ENCODE measurements at places on chromosomes 4 and X.
A peak's percentile ranks its signal among the peaks of the same experiment; 100 is the strongest.

DNA sequence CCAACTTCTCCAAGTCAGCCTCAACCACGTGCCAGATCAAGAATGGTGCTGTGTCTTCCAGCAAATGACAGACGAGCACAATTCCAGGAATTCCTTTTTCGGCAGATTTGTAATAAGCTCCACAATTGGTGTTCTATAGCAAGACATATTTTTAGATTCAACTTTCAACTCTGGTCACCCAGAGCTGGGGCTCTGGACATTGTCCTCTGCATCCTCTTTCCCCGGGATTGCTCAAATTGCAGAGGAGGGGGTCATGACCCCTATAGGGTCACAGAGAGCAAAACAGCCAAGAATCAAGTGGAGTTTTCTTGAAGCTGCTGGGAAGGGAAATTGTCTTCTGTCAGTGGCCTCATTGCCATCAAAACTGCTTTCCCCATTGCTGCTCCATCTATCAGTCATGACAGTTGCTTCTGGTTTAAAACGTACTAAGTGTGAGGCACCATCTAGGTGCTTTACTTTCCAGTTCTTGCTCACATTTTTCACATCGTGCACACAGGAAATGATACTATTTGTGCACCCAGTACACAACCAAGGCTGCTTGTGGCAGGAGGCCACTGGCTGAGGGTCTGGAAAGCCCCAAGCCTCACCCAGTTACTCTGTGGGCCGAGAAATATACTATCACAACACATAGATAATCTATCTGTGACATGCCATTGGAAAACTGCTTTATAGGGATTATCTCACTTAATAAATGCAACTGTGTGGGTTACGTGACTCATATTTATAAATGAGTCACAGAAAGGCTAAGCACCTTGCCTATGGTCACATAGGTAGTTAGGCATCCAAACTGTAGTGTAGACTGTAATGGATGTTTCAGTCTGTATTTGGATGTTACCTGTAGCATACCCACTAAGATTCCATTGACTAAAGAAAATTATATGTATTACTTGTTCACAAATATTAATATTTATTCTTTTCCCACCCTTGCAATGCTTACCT is 91.7 kb upstream of the PHOX2B start:
- DNase-seq, result no peak

- no peak for DNase-seq
Observed at GRCh38 chr4:148634476-148634875, 192.3 kb upstream of the NR3C2 start.

- no peak for DNase-seq
Observed at GRCh38 chrX:11431786-11432185, 138.6 kb downstream of the AMELX start.

- no peak for DNase-seq
Observed at GRCh38 chr4:41111791-41112190, 102.6 kb downstream of the APBB2 start.

- no peak for DNase-seq
Observed at GRCh38 chr4:174457468-174457867, 64.8 kb downstream of the HPGD start.

DNA sequence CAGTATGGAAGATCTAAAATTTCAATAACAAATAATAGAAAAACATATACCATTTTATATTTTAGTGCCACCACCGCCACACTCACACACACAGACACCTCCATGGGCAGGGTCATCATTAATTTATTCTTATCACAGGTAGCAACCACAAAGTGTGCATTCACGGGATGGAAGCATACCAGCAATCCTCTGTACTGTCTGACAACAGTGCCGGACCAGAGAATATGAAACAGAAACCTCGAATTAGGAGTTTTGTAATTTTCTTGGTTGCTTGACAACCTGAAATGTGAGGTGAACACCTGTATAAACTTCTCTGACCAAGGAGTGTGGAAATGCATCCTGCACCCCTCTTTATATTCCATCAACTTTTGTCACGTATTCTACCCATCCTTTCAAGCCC is 213.9 kb upstream of the KCNIP4 start:
- no peak for DNase-seq

DNA sequence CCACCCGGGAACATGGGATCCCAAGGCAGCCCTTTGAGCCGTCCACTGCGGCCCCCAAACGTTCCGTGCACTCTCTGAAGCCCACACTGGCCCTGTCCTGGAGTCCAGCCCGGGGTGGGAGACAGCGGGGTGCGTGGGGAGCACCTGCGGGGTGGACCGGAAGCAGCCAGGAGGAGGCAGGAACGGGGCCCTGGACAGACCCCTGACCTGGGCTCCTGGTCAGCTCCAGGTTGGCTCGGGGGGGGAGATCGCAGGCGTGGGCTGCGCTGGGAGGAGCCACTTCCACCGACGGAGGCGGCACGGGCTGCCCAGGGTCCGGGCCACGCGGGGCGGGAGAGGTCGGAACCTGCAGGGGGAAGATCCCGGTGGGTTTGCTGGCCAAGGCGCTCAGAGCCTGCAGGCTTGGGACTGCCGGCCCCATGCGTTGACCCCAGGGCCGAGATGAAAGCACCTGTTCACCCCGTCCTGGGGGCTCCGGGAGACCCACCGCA is 5.7 kb upstream of the PLCXD1 start:
- no peak for DNase-seq

GRCh38 chrX:41921492-41922430 is 1.6 kb downstream of the CASK start:
- DNase-seq, result peak; percentile 26

- no peak for DNase-seq
Observed at GRCh38 chr4:14309431-14309830, 681.9 kb upstream of the BOD1L1 start.

- DNase-seq, result no peak
Observed at GRCh38 chr4:93759506-93759905, 69.0 kb upstream of the ATOH1 start.

- DNase-seq, result no peak
Observed at GRCh38 chr4:9867751-9868425, 86.5 kb downstream of the DRD5 start.

- DNase-seq, result no peak
Observed at GRCh38 chr4:64617800-64618199, 208.6 kb upstream of the TECRL start.

DNA sequence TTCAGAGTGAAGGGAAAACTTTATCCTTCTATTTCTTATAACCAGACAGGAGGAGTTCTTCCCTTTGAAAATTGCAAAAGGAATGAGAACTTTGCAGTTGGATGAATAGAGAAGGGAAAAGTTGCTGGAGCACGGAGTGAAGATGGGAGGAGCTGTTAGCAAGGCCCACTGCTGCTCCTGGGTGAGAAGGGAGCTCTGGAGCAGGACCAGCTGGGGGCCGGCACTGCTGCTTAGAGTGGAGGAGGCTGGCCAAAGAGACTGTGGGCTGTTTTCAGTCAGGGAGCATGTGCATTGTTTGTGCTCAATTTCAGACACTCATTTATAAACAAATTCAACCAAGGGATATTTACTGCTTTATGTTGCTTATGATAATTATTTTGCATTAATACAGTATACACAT is 164.2 kb downstream of the STIM2 start:
- no peak for DNase-seq

DNA sequence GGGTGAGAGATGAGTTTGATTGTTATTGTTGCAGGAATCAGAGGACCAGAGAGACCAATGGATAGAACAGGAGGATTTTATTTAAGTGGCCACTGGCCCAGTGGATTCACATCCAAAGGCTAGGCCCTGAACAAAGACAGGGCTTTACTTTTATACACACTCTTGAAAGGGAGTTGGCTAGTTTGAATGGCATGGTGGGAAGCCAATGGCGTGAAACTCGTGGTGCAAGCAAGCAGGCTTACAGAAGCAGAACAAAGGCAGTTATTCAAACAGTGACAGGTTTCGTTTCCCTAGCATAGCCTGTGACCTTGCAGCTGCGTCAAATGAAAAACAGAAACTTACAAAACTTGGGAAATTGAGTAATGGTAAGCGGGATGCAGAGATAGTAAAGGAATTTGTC is 110.2 kb upstream of the PRDX4 start:
- DNase-seq, result no peak

DNA sequence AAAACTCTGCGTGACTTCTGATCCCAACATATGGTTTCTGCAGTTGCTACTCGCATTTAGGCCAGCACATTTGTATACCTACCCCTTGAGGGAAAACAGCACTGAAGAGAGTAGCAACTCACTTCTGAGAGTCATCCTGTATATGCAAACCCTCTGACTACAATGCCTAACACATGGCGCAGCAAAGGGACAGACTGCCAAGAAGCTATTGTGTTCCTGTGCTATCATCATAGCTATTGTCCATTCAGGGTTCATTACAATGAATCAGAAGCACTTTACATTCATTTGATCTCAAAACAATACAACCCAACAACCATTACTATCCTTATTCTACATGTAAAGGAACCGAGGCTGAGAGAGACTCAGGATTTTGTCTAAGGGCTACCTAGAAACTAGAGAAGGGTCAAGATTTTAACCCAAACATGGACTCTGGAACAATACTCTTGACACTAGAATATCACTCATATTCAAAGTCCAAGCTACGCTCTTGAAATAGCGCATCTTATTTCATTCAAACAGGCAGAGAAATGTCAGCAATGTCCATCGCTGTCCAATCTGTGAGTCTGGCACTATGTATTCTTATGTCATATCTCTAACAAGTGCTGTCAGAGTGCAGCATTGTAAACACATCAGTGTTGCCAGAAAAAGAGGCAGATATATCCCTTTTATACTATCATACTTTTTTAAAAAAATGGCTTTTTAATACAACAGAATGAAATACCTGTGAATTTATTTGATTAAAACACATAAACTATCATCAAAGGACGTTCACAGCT is 173.6 kb downstream of the CORIN start:
- DNase-seq, result no peak

- DNase-seq, result peak; percentile 47
Observed at GRCh38 chr4:149884046-149884445, 68.4 kb upstream of the IQCM start.

DNA sequence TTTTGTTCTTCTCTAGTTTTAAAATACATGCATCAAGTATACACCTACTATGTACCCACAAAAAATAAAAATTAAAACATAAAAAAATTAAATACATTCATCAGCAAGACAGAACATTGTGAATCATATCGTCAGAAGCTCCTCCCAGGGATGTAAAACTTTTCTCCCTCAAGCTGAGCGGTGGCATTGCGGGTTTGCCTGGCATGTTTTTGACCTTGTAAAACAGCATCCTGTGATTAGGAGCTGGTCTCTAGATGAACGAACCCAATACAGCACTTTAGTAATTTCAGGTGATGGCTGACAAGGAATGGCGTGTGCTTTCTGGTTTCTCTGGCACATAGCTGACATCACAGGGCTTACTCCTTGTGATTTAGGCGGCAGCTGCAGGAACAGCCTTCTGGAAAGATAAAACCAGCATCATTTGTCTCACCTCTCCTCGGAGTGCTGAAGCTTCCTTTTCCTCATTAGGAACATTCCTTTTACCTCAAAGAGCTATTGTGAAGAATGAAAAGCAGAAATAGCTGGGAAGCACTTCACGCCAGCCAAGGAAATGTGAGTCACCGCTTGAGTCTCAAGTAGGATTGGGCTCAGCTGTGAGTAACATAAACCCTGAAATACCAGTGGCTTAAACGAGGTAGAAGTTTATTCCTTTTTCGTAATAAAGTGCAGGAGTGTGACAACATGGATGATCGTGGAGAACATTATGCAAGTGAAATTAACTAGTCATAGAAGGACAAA is 44.3 kb downstream of the NYX start:
- DNase-seq, result peak; percentile 91

DNA sequence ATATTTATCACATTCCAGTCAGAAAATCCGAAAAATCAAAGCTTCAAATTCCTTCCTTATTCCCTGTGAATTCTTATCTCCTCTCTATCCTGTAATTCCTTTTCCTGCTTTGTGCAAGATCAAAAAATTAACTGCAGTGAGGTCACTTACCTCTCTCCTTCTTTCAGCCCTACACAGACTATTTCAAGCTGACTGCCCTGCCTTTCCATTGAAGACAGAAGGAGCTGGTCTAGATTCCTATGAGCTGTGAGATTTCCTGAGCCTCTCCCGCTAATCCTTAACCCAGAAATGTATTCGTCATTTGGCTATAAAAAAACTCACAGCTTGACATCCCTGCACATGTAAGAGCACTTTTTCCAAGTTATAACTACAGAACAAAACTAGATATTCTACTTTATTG is 26.6 kb downstream of the TRIML2 start:
- no peak for DNase-seq

DNA sequence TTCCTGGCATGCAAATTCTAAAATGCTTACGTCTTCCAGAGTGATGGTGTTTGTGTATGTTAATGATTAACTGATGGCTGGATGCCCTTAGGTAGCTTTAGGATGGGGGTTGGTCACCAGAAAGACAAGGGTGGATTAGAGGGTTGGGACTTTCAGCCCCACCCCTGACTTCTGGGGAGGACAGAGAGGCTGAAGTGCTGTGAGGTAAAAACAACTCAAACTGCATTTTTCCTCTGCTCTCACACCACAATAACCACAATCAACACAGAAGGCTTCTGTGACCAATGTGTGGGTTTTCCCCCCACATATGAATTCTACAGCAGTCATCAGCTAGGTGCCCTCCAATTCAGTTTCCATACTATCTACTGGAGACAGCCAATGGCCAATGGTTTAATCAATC is 18.7 kb upstream of the DDIT4L start:
- DNase-seq, result no peak

GRCh38 chr4:164169591-164169990 is 584.3 kb upstream of the SMIM31 start:
- DNase-seq, result no peak

- DNase-seq, result no peak
Observed at GRCh38 chr4:56671860-56672259, 9.2 kb downstream of the HOPX start.

DNA sequence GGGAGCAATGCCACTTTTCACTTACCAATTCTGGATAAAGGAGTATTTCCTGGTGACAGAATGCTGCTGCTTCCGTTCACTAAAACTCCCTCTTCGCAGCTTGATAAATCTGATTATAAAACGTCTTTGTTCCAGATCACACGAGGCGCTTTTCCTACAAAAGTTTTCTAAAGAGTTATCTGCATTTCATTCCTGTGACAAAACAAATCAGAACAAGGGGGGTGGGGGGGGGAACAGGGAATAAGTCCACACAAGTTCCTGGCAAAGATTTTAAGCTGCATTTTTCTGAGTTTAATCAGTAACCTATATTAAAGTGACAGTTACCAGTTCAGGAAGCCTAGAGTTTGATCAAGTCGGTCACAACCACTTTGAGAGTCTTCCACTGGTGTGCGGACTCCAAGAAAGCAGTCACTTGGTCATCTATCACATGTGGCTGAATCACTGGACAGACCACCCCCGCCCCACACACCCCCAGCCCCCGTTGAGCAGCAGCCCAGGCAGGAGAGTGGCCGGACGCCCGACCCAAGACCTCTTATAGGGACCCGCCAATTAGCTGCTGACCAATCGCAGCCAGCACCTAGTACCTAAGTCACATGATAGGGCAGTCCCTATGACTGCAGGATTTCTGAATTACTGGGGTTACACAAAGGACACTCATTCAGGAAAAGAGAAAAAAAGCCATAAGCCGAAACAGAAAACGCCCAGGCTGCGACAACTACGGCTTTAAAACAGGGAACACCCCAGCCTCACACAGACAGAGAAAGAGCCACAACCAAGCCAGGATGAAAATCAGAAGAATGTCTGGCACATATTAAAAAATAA is 569.3 kb upstream of the DIPK2B start:
- peak; percentile 93 for DNase-seq

- DNase-seq, result no peak
Observed at GRCh38 chr4:156101571-156101970, 147.9 kb upstream of the CTSO start.

All from EH (cell line).